ENCODE measurements at places on chromosomes 4 and X. TPM values are rescaled to one million over a fixed set of nuclear protein-coding genes. Genes with fewer than 3 reads are reported as not detected.

Gene DUSP21
- total RNA-seq = not detected

Gene RAB9B
- total RNA-seq = 15.2 TPM

Gene PHOX2B
- total RNA-seq = not detected

DNA sequence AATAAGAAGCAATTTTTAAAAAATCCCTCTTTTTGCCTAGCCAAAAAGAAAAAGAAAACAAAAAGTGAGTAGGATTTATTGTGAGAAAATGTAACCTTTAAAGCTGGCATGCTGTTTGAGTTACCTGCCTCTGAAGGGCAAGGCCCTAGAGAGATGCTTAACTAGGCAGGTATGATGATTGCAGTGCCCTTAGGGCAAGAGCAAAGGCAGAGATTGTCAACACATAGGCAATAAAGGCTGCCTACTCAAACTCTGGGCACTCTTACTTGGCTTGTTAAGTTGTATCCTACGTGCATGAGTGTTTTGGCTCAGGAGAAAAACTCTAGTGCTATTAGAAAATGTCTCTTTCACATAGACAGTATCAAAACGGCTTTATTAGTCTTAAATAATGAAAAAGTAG lies 306.0 kb downstream of the RPA4 start:
- no peak for DNase-seq

DNA sequence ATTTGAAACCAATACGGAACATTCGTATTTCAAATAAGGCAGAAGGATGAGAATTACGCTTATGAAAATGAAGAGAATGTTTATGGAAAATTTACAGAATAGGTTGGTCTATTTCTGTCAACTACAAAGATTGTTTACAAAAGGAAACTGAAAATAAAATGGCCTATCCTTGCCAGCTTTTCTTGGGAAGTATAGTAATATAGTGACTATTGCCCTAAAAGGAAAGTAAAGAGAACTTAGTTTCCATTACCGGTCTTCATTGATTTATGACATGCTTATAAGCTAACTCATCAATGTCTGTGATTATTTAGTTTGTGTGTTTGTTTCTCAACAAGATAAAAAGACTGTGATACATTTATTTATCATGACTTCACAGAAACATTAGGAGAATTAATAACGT lies 2.9 kb upstream of the SPRY1 start:
- DNase-seq = no peak
